ENCODE measurements at places on chromosomes 1 and 21. TPM values are rescaled to one million over a fixed set of nuclear protein-coding genes. Genes with fewer than 3 reads are reported as not detected.

DNA sequence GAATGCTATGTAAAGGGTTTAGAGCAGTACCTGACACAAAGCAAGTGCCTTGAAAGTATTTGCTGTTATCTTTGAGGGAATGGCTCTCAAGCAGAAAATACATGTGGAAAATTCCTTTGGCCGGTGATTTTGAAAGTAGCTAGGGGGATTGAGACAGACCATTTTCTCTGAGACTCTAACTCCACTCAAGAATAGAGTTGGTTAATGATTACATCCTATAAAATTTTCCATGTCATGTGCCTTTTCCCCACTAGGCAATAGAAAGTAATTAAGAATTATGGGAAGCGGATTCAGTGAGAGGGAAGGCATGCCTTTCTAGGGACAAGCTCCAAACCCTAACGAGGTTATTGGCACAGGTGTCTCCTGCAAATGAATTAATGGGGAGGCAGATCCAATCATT, 276.0 kb downstream of the GPATCH2 start:
- no peak for DNase-seq

- no peak for DNase-seq
Measured at GRCh38 chr21:41856572-41856971, 22.6 kb downstream of the PRDM15 start.

GRCh38 chr1:230173187-230173975, 106.3 kb downstream of the GALNT2 start:
- DNase-seq = no peak

The CACNA1S gene
- not detected for total RNA-seq

The ALG14 gene
- total RNA-seq = 3.6 TPM

The LIN28A gene
- total RNA-seq = not detected

Data from NCI-H460 (cell line).